Ascending aorta (tissue), 2 donors: ENCODE measurements at places on chromosomes 11 and 22.
A peak's percentile ranks its signal among the peaks of the same experiment; 100 is the strongest.

DNA sequence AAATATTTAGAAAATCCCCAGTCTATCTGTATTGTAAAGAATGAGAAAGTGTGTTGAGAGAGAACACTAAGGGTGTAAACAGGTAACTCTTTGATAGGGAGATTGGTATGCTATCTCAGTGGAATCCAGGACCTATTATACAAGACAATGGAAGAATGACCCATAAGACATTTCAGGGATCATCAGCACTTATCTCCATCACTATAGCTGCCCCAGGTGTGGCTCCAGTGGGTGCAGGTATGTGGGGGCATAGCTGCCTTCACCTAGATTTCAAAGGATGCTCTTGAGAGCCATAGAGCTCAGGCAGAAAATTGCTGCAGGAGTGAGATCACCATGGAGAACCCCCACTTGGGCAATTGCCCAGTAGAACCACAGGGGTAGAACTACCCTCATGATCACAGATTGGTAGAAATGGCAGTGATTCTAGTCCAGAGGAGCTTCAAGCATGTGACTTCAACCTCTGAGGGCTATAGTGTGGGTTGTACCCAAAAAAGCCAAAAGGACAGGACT, 252.3 kb upstream of the TBCEL start:
- H3K4me3 ChIP-seq: no peak overlapping the region
- H3K4me1 ChIP-seq: no peaks in the 10 kb centered on the region
- no peaks in the 10 kb centered on the region for H3K27me3 ChIP-seq

DNA sequence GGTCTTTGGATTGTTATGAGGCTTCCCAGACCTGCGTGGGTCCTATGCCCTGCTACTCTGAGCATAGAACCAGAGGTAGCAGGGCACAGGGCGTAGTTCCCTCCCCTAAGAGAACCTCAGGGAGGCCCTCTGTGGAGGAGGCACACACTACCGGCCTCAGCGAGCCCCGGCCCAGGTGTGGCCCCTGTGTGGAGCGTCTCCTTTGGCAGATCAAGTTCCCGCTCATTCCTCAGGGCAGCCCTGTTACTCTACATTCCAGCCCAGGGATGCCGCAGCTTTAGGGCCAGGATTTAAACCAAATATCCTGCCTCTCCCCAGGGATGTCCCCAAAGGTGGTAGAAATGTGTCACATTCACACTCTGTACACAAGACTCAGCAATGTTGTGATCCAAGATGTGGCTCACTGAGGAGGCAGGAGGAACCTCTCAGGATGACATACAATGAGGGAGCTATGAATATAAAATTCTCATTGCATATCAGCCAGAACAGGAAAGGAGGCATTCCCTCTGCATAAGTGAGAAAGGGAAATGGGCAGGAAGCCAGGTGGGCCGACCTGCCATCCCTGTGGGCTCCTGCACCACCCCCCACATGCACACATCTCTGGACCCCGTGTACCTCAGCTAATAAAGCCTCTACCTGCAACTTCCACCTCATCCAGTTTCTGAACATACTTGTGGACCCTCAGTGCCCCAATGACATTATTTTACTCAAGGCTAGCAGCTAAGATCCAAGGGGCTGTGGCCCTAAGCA, 131.9 kb upstream of the TEAD1 start:
- no peaks in the 10 kb centered on the region for H3K36me3 ChIP-seq
- H3K4me3 ChIP-seq: no peak overlapping the region
- no peak overlapping the region for H3K27ac ChIP-seq
- no peak for DNase-seq
- no peaks in the 10 kb centered on the region for H3K27me3 ChIP-seq
- H3K4me1 ChIP-seq: peaks cover 11% of the 10 kb centered on the region

DNA sequence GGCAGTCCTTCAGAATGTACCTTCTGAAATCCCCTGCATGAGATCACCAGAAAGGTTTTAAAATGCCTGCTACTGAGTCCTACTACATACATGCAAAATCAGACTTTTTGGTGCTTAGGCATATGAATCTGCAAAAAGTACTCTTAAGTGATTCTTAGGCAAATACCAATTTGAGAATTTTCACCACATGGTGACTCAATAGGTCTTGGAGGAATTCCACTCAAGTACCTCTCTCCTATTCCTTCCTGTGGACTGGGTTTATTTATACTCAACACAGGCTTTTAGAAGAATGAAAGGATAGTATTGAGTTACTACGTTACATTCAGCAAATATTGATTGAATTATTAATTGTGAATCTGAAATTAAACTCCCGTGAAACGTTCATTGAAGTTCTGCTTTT, 223.9 kb downstream of the CNTN5 start:
- H3K36me3 ChIP-seq: no peaks in the 10 kb centered on the region
- DNase-seq: no peak
- H3K4me1 ChIP-seq: no peaks in the 10 kb centered on the region
- H3K27ac ChIP-seq: no peak overlapping the region

DNA sequence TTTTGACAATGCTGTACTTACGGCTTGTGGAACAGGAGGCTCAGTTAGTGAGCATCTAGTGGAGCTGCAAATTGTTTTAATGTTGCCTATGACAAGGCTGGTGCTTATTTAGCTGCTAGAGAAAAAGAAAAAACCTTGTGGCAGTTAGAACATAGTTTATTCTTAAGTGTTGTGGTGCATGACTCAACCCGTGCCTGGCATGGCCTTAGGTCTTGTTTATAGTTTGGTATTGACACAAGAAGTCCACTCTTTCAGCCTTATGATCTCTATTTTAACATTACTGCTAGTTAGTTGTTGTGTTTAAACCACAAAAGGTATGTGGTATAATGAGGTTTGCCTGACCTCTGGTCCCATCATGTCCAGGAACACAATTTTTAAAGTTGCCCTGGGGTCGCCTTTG, 744.6 kb downstream of the FAM181B start:
- H3K4me1 ChIP-seq: peaks cover 7% of the 10 kb centered on the region
- no peak for DNase-seq
- no peaks in the 10 kb centered on the region for H3K36me3 ChIP-seq

DNA sequence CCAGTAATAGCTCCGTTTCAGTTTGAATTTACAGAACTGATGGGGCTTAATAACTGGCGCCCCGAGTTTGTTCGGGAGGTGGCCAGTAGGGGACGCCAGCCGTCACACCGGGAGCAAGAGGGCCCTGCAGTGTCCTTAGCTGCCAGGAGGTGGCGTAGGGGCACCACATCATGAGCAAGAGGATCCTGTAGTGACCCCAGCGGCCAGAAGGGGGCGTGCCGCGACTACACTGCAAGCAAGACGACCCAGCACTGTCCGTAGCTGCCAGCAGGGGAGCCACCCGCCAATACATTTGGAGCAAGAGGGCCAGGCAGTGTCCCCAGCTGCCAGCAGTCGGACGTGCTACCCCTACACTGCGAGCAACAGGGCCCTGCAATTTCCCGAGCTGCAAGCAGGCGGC, 663.7 kb upstream of the B3GAT1 start:
- H3K27ac ChIP-seq: no peak overlapping the region
- H3K4me3 ChIP-seq: no peak overlapping the region
- no peaks in the 10 kb centered on the region for H3K36me3 ChIP-seq
- DNase-seq: peak; percentile 33
- H3K4me1 ChIP-seq: no peaks in the 10 kb centered on the region

DNA sequence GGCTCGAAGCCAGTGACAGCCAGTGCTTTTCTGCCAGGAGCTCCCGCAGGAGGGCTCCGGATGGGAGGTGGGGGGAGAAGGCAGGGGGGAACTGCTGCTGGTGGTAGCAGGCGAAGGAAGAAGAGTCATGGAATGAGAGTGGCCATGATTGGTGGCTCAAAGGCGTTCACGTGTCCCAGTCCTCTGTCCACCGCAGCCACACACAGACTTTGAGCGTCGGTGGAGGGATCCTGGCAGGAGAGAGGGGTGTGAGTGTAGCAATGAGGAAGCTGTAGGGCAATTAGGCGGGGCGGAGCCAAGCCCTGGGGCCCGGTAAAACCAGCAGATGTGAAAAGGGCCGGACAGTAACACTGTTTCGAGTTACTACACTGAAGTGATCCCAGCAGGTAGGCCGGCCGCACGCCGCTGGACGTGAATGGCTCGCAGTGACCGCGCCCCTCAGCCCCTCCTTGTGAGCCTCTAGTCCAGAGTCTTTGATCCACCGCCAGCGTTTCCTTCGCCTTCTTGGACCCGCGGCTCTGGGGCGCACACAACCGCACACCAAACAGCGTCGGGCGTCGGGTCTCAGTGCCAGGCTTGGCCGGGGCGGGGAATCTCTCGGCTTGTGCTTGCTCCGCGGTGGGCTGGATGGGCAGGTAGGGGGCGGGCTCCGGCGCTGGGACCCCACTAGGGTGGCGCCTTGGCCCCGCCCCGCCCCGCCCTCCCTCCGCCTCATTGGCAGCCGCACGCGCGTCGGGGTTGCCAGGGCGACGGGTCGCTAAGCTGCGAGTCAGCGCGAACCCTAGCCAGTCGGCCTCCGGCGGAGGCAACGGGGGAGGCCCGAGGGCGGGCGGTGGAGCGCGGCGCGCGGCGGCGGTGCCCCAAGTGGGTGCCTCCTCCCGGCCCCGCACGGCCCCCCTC, at the start of gene LRRC10B:
TSS of gene LRRC10B (plus strand) at position 788 of the 900 bp plus-strand sequence. CDS start 250 bp downstream, outside the sequence.
- no peaks in the 10 kb centered on the region for H3K27me3 ChIP-seq
- no peak within 1 kb of the TSS for H3K27ac ChIP-seq
- H3K4me1 ChIP-seq: peaks cover 3% of the 10 kb centered on the region

DNA sequence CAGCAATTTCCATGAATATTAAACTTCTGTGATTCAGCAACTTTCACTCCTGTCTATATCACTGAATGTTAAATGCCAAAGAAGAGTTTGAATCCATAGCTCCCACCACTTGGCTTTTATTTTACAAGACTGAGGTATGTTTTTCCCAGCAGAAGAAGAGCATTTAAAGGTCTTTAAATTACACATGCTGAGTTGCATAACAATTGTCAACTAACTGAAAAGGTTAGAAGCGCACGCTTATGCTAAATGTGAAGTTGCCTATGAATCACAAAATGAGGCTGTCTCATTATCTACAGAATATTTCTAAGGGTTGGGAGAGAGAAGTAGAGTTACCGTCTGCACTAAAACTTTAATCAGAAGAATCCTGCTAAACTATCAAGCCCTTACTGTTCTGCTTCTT, 1086.3 kb downstream of the FAM181B start:
- H3K4me3 ChIP-seq: no peak overlapping the region
- no peak overlapping the region for H3K27ac ChIP-seq
- DNase-seq: no peak
- no peaks in the 10 kb centered on the region for H3K4me1 ChIP-seq
- peaks cover 3% of the 10 kb centered on the region for H3K27me3 ChIP-seq

DNA sequence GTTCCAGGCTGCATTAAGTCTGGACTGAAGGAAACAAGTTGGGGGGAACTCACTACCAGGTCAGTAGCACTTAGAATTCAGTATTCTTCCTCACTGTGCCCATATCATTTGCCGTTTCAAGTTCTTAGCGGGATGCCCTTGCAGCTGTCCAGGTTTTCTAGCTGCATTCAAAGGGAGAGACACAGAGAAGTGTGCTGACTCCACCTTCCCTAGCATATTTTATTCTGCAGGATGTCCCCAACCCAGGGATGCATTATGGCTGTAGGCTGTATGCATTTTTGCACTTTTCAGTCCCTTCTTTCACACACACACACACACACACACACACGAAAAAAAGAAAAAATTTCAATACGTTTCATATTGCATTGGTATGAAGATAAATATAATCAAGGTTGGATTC, 35.8 kb upstream of the MAPK1 start:
- no peak overlapping the region for H3K27ac ChIP-seq
- no peaks in the 10 kb centered on the region for H3K27me3 ChIP-seq
- no peak overlapping the region for H3K4me3 ChIP-seq
- no peaks in the 10 kb centered on the region for H3K4me1 ChIP-seq
- no peaks in the 10 kb centered on the region for H3K36me3 ChIP-seq

GRCh38 chr22:17370766-17371432, 1.6 kb downstream of the CECR2 start:
- H3K27ac ChIP-seq: no peak overlapping the region
- H3K36me3 ChIP-seq: no peaks in the 10 kb centered on the region
- H3K27me3 ChIP-seq: peaks cover 12% of the 10 kb centered on the region
- DNase-seq: no peak

DNA sequence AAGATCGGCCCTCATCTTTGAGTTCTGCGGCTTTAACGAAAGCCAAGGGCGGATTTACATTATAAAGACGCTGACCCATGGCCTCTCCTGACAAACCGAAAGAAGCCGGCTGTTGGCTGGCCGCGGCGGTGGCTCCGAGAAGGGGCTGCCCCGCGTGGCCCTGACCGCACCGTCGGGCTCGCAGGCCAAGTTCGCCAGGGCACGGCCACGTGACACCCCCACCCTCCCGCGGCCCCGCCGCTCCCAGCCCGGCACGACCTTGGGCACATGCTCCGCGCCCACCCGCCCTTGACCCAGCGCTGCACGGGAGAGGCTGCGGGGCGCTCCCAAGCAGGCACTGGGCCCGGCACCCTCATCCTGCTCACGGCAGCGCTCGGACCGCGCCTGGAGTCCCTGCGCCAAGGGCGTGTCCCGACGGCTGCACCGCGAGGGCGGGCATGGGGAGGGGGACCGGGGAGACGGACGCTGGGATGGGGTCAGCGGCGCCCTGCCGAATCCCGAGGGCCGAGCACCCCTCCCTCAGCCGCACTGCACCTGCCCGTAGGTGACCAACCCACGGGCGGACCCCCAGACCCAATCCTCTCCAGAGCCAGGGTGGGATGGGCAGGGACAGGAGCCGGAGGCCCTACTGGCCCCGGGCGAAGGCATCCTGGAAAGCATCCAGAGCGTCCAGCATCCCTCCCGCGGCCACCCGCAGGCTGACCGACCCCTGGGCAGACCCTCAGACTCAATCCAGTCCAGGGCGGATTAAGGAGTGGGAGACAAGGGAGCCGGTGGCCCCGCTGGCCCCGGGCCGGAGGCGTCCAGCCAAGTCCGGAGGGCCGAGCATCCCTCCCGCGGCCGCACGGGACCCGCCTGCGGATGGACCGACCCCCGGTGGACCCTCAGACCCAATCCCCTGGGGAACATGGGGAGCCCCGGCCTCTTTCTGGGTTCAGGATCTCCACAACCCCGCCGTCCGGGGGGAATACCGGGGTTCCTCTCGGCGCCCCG, 759 bp downstream of the CPT1A start:
- no peaks in the 10 kb centered on the region for H3K36me3 ChIP-seq
- peaks cover 19% of the 10 kb centered on the region for H3K4me1 ChIP-seq
- peak overlapping the region; percentile 94 for H3K4me3 ChIP-seq
- peak; percentile 79 for DNase-seq

GRCh38 chr11:114131461-114131864, 72.0 kb downstream of the ZBTB16 start:
- peaks cover 72% of the 10 kb centered on the region for H3K4me1 ChIP-seq
- peaks cover 21% of the 10 kb centered on the region for H3K36me3 ChIP-seq
- no peaks in the 10 kb centered on the region for H3K27me3 ChIP-seq
- H3K27ac ChIP-seq: peak overlapping the region; percentile 92
- H3K4me3 ChIP-seq: no peak overlapping the region
- DNase-seq: no peak
